CD8-positive, alpha-beta memory T cell (primary cell): ENCODE measurements at places on chromosomes 7 and 10. TPM values are rescaled to one million over a fixed set of nuclear protein-coding genes. Genes with fewer than 3 reads are reported as not detected.

Gene PRR15
- not detected for total RNA-seq

Gene TAS2R5
- 1.3 TPM for total RNA-seq

Gene GRID2IP
- 0.51 TPM for total RNA-seq

Gene NRCAM
- 0.74 TPM for total RNA-seq

Gene PKD2L1
- total RNA-seq: not detected

Gene TBC1D12
- 0.78 TPM for total RNA-seq

Gene LRRC17
- total RNA-seq: not detected

Gene UMAD1
- 14.8 TPM for total RNA-seq

Gene CHN2
- total RNA-seq: 5.3 TPM

Gene CBX3
- 296 TPM for total RNA-seq

Gene LYZL2
- total RNA-seq: not detected

Gene MOGAT3
- not detected for total RNA-seq

Gene LARP4B
- total RNA-seq: 128 TPM

Gene STRIP2
- total RNA-seq: 25.0 TPM

Gene TRIL
- total RNA-seq: not detected

Gene KLLN
- 0.80 TPM for total RNA-seq

Gene DGKB
- total RNA-seq: not detected

Gene FEZF1
- total RNA-seq: not detected

Gene SEMA3D
- not detected for total RNA-seq

Gene NUTM2D
- 2.6 TPM for total RNA-seq

Gene DENND2A
- not detected for total RNA-seq

Gene ZNF467
- total RNA-seq: not detected

Gene SFTPD
- total RNA-seq: not detected

Gene LIPJ
- 0.16 TPM for total RNA-seq

Gene IFIT1B
- total RNA-seq: not detected

Gene IDI2
- total RNA-seq: not detected

Gene KLF14
- total RNA-seq: not detected

Gene NUTM2E
- total RNA-seq: 0.11 TPM
